ENCODE measurements at places on chromosomes 5 and 9.

DNA sequence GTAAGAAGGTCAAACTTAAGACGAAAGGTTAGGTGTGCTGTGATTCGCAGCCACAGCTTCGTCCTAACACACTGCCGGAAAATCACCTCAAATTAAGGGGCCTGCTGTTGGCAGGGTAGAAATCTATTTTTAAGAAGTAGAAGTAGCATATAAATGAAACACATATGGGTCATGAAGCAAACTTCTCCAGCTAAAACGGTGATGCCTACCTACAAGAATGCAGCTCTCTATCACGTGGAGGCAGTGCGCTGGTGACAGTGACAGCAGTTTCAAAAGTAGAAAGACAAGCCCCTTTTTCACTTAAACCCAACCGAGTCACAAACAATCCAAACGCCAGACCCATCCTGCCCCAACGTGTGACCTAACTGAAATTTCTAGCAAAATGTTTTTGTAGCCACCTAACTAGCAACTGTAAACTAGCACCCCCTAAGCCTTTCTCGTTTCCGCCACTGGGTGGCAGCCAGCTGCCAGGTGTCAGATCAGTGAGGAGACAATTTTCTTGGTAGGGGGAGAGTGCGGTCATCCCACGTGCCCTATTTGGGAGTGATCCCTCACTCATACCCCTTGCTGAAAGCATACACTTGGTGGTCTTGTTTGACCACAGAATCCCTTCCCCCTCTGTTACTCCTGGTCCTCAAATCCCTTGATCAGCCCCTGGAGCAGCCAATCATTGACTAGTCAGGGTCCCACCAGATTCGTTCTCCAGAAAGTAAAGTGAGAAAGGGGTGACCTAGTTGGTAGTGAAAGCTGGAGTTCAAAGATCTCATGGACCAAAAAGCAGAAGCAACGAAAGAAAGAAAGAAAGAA lies 71.8 kb upstream of the MAMDC2 start:
- peak; percentile 39 for DNase-seq

DNA sequence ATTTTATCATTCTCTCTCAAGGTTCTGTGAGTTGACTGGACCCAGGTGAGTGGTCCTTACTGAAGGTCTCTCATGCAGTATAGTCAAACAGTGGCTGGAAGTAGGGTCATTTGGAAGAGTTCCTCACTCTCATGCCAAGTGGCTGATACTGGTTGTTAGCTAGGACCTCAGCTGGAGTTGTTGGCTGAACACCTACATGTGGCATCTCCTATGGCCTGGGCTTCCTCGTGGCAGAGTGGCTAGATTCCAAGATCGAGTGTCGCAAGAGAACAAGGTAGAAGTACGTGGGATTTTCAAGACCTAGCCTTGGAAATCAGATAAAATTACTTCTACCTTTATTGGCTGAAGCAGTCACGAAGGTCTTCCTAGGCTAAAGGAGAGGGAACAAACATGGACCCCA lies 7.6 kb downstream of the SLC31A2 start:
- no peak for DNase-seq

GRCh38 chr5:77991084-77991483 lies 214.9 kb upstream of the TBCA start:
- DNase-seq = no peak

DNA sequence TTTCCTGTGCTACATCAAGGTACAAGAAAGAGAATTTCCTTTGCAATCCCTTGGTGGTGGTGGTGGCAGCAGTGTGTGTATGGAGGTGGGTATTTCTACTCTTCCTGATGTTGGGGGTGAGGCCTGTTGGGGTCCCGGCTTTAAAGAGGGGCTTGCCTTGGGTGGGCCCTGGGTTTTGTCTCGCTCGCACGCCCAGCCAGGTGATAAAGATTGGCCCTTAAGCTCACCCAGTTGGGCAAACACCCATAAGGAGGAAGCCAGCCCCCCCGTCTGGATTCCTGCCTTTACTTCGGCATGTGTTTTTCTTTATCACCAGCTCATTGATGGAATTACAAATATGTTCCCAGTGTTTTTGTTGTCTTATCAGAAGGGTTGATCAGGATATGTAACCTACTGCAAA lies 16.0 kb upstream of the SARDH start:
- peak; percentile 1 for DNase-seq

- DNase-seq = no peak
Measured at GRCh38 chr9:107933516-107933915, 443.9 kb upstream of the KLF4 start.

GRCh38 chr5:38376404-38376803 lies 118.0 kb downstream of the EGFLAM start:
- DNase-seq = no peak

GRCh38 chr9:137607141-137607857 lies 1.8 kb downstream of the ARRDC1 start:
- no peak for DNase-seq

DNA sequence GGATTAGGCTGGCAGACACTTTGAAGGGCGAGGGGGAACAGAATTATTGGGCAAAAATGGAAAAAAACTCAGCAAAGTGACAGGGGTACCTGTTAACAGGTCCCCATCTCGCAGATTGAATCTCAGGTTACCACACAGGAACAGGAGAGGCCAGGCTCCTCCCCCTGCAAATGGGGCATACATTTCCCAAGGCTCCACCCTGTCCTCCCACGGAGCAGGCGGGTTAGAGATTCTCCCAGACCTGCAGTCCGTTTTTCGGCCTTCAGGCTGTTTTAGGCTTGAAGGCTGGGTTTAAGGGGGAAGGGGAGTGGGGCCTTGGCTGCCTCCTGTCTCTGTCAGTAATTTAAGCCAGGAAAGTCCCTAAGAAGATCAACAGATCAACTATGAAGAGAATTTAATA lies 42.7 kb downstream of the LRRC70 start:
- no peak for DNase-seq

DNA sequence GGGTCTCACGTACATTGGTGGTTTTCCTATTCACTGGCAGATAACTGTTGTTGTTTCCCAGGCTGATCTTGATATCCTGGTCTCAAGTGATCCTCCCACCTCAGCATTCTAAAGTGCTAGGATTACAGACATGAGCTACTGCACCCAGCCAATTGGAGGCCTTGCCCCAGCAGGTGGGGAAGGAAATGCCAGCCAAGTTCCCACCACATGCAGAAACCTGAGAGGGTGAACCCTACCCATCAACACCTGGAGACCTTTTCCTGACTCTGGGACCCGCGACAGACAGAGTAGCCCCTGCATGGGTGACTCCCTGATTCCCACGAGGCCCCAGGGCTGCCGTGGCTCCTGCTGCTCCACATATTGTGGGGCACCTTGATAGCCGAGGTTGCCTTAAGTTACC lies 107.7 kb downstream of the GDA start:
- no peak for DNase-seq

- no peak for DNase-seq
Measured at GRCh38 chr5:95134326-95134725, 150.6 kb downstream of the MCTP1 start.
